ENCODE measurements at places on chromosomes 1 and 21.
A peak's percentile ranks its signal among the peaks of the same experiment; 100 is the strongest.

GRCh38 chr1:39158327-39159086, 46.0 kb upstream of the MACF1 start:
- DNase-seq: no peak

DNA sequence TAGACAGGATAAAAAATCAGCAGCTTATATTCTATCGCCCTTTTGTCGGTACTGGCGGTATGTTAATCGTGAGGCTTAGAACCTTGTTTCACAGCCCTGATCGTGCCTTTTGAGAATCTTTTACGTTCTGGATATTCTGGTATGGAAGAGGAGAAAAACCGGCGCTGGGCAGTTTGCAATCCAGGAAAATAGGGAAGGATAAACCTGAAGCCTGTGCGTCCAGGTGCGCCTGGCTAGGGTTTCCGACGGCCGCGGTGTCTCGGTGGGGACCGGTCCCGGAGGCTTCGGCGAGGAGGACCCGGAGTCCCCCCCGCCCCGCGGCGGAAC, 258 bp upstream of the SYPL2 start:
- DNase-seq: no peak

DNA sequence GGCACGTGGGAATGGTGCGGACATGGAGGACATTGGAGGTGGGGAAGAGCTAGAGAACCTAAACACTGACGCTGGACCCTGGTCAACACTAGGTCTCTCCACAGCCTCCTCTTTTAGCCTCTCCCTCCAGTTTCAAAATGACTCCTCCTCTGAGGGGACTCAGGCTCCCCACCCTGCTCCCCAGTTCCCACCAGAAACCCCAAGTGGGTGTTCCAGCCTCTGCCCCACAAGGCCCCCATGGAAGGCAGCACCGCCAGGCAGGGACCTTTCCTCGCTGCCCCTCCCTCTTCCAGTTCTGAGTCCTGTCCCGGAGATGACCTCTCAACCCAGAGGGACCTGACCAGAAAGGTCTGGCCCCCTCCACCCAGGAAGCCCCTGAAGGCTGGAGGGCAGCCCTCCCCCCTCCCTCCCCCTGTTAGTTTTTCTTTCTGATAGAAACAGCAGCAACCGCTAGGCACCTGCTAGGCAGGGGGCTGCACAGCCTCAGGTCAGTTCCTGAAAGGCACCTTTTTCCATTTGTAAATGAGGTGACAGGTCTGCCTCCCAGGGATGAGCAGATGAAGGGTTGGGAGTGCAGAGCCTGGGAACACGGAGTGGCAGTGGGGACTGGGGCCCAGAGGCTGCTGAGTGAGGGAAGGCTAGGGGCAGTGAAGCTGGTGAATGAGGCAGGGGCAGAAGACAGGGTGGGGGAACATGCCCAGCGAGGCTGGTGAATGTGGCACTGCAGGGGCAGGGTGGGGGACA, 9.3 kb upstream of the ITGB2 start:
- no peak for DNase-seq

DNA sequence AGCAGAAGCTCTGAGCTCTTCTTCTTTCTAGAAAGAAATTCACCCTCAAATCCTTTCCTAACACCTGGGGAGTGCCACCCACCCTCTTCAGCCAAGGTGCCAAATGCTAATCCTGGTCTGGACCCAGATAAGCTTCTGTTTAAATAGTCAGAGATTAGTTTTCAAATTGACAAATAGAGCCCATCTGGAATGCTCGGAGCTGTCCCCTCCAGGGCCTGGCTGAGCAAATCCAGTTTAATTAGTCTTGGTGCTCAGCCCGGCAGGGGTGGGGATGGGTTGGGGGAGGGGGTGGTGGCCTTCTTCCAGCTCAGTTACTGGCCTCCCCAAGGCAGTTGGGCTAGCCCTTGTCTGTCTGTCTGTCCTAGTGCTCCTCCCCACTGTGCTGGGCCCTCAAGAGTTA, 269.5 kb downstream of the GRIK3 start:
- DNase-seq: no peak

DNA sequence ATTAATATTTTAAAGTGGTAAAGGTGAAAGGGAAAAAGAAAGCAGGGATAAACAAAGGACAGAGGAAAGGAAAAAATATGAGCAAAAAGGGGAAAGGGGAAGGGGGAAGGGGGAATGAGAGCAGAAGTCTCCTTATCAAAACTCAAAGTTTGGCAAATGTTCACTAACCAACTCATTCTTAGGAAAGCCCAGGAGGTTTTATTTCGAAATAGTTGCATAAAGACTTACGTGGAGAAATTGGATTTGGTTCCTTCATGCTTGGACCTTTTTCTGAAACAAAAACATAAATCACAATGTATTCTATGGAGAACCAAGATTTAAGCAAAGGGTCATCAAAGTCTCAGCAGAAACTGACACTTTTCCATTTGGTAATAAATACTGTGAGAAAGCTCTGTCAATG, 188.1 kb downstream of the TGFBR3 start:
- DNase-seq: no peak

- no peak for DNase-seq
Measured at GRCh38 chr1:27364696-27365371, 1.9 kb downstream of the MAP3K6 start.

DNA sequence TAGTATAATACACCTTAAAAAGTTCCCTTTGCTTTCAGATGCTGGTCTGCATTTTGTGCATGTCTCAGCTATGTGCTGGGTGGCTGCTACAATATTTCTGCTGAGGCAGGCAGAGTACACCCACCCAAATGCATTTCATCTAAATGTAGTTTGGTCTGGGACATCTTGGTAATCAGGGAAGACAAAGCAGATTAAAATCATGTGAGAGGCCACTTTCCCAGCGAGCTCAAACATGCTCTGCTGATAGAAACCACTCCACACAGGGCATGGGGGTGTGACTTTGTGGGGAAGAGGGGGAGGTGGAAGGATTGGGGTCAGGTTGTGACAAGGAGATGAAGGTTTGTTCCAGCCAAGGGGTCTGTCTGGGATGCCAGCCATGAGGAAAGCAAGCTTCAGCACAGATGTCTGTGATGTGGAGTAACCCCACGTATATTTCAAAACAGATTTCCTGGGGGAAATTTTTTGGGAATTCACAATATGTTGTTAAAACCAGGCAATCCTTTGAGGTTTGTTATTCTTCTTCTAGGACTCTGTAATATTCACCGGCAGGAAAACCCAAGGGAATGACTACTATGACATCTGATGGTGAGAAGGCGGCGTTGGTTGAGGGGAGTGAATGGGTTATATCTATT, 255.1 kb upstream of the FGGY start:
- no peak for DNase-seq

GRCh38 chr1:228765168-228765946, 30.1 kb downstream of the RHOU start:
- DNase-seq: peak; percentile 80

All from RPMI8226 (cell line).